NCI-H345 (cell line): ENCODE measurements at places on chromosomes 1 and 21.

DNA sequence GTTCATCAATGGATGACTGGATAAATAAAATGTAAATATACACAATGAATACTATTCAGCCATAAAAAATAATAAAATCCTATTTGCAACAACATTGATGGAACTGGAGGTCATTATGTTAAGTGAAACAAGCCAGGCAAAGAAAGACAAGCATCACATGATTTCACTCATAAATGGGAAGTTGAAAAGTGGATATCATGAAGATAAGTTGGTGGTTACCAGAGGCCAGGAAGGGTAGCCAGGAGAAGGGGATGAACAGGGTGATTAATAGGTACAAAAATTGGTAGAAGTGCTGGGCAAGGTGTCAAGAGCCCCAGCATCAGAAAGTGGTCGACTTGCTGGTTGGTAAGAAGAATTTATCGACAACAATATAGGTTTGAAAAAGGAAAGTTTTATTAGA is 1.3 kb upstream of the PARK7 start:
- no peak for DNase-seq

GRCh38 chr1:227940791-227941241 is 6.9 kb downstream of the WNT9A start:
- DNase-seq = no peak

DNA sequence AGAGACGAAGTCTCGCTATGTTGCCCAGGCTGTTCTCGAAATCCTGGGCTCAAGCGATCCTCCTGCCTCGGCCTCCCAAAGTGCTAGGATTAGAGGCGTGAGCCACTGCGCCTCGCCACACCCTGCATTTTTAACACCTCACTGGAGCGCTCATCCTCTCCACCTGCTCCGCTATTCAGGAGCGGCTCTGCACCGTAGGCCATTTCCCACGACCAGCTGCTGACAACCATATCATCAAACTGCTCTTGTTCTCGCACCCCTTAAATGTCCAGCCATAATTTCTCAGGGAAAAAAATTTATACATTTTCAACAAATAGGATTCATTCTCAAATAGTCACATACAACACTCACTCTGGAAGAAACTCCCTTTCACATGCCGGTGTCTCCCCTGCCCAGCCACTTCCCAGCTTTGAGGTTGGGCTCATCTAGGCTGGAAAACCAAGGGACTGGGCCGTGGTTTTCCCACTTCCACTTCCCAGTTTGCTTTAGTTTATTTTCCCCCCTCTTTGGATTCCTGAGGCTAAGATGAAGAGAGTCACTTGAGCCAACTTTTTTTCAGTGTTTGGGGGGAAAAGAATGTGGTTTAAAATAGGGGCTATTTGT is 639 bp upstream of the IPO9 start:
- no peak for DNase-seq

DNA sequence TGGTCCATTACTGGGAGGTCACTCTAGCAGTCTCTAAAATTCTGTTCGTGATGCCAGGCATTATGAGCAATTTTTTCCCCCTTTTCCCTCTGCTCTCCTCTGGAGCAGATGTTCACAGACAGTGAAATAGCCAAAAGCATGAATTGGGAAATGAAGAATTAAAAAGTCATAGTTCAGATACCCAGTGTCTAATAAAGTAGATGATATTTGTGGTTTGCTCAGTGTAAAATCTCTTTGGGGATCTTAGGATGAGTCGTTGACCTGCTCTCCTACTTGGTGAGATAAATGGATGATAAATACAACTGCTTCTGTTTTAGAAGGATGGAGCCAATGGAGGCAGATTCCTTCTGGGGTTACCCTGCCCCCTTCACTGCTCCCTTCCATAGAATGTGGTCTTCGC is 56.3 kb downstream of the KIAA0040 start:
- no peak for DNase-seq

DNA sequence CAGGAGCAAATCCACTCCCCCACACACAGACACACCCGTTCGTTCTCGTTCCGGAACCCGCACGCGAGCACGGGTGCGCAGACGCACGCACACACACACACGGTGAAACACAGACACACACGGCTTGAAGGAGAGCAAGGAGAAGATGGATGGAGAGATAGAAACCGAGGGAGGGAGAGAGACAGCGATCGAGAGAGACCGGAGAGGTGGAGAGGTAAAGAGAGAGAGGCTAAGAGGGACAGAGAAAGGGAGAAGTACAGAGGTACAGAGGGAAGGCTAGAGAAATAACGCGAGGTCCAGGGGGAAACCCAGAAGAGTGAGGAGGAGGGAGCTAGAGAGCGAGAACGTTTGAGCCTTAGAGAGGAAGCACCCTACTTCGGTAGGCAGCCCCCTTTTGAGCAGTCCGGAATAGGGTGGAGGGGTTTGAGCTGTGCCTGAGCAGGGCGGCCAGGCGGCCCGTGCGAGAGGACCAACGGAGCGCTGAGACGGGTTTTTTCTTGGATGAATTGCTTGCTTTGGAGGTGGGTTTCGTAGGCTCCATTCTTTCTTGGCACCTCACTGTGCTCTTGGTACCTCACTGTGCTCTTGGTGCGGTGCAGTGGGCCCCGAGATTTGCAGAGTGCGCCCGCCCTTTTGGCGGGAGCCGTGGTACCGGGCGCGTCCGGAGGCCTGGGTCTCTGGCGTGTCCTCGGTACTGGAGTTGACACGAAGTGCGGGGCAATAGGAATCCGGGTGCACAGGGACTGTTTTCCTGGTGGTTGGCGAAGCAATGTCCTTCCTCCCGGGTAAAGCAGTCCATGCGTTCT is 88.4 kb upstream of the RHOU start:
- DNase-seq = peak; percentile 71

DNA sequence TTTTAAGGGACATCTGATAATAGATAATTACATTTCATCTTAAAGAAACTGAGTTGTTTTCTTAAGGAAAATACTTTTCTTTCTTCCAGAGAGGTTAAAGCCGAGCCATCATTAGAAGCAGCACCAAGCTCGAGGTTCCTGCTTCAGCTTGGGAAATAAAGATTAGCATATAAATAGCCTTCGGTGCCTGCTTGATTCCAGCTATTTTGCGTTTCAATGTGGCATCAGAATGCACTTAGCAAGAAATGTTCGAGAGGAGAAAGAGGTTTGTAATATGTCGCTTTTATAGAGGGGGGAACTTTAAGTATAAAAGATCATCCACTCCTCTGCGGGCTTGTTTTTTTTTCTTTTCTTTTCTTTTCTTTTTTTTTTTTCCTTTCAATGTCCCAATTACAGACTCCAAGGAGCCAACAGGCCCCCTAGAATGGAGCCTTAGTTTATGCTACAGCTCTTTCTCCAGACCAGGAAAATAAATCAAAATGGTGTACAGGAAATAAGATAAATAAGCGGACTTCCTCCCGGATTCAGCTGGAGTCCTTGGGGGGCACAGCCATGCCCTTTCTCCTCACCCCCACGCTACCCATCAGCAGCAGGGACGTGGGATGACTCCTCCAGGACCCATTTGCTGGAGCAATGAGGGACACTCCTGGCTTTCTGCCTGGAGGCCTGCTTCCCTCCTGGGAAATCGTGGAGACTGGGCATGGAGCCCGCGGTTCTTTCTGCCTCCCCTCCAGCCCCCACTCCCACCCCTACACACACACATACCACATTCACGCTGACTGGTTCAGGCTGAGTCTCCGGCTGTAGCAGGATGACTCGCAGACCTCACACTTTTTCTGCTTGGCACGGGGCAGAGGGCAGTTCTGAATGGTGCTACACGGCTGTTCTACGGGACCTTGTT is 131.6 kb downstream of the RRAGC start:
- no peak for DNase-seq

DNA sequence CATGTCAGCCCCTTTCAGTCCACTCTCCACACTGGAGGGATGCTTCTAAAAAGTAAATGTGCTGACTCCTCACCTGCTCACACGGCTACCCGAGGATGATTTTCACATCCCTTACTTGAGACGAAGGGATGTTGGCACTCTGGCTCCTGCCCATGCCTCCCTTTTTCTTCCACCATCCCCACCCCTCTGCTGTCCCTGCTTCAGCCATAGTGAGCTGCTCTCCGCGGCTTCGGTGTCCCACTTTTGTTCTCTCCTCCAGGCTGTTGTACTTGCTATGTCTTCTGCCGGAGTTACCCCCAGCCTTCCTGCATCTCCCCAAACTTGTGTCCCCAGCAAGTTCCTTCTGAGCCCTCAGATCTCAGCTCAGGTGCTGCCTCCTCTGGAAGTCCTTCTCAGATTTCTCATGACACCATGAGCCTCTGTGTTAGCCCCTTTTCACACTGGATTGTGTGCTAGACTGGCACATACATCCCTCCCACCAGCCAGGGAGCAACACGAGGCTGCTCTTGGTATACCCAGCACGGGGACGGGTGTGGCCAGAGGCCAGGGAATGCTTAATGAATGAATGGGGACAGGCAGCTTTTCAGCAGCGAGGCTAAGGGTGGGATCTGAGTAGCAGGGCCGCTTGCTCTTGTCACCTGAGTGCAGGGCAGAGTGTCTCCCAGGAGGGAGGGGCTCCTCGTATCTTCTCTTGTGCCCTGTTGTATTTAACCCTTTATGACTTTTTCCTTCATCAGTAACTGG is 1.3 kb downstream of the ACOT11 start:
- no peak for DNase-seq
